Testis (tissue), 5 donors: ENCODE measurements at places on chromosomes 3 and 15. TPM values are rescaled to one million over a fixed set of nuclear protein-coding genes. Genes with fewer than 3 reads are reported as not detected.

Gene PCLAF
- total RNA-seq, result 6.0 TPM

GRCh38 chr3:194265996-194266964 is 84.8 kb downstream of the CPN2 start:
- H3K27ac ChIP-seq, result no peak overlapping the region
- DNase-seq, result no peak
- no peak overlapping the region for H3K4me3 ChIP-seq
- no peaks in the 10 kb centered on the region for H3K36me3 ChIP-seq

DNA sequence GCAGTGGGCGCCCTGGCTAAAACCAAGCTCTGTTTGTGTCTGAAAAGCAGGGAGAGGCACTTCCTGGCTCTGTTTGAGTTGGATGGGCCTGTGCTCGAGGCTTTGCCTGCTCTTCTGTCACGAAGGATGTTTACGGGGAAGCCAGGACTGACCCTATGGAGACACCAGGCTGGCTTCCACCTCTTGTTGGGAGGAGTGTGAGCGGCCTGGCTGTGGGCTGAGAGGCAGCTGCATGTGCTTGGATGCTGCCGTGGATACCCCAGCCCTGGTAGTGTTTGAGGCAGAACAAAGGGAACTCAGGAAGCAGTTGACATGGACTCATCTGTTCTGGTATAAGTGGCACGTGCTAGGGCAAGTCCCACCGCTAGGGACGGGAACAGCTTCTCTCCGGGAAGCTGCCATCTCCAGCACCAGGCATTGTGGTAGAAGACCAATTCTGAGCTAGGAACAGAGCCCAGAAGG is 17.6 kb upstream of the SLC41A3 start:
- no peaks in the 10 kb centered on the region for H3K36me3 ChIP-seq
- H3K4me1 ChIP-seq, result no peaks in the 10 kb centered on the region
- no peaks in the 10 kb centered on the region for H3K27me3 ChIP-seq
- no peak overlapping the region for H3K27ac ChIP-seq

- H3K36me3 ChIP-seq, result no peaks in the 10 kb centered on the region
- peaks cover 45% of the 10 kb centered on the region for H3K4me1 ChIP-seq
- H3K27me3 ChIP-seq, result no peaks in the 10 kb centered on the region
- DNase-seq, result no peak
- peak overlapping the region; percentile 64 for H3K27ac ChIP-seq
Observed at GRCh38 chr15:40253167-40253790, 14.4 kb downstream of the PAK6 start.

GRCh38 chr3:187265461-187265955 is 26.0 kb downstream of the MASP1 start:
- no peak for DNase-seq
- H3K27ac ChIP-seq, result no peak overlapping the region
- H3K27me3 ChIP-seq, result no peaks in the 10 kb centered on the region
- H3K4me1 ChIP-seq, result peaks cover 26% of the 10 kb centered on the region
- no peaks in the 10 kb centered on the region for H3K36me3 ChIP-seq
- no peak overlapping the region for H3K4me3 ChIP-seq

- no peaks in the 10 kb centered on the region for H3K27me3 ChIP-seq
- no peak overlapping the region for H3K4me3 ChIP-seq
- H3K4me1 ChIP-seq, result no peaks in the 10 kb centered on the region
Observed at GRCh38 chr15:33126559-33127290, 67.8 kb downstream of the FMN1 start.

DNA sequence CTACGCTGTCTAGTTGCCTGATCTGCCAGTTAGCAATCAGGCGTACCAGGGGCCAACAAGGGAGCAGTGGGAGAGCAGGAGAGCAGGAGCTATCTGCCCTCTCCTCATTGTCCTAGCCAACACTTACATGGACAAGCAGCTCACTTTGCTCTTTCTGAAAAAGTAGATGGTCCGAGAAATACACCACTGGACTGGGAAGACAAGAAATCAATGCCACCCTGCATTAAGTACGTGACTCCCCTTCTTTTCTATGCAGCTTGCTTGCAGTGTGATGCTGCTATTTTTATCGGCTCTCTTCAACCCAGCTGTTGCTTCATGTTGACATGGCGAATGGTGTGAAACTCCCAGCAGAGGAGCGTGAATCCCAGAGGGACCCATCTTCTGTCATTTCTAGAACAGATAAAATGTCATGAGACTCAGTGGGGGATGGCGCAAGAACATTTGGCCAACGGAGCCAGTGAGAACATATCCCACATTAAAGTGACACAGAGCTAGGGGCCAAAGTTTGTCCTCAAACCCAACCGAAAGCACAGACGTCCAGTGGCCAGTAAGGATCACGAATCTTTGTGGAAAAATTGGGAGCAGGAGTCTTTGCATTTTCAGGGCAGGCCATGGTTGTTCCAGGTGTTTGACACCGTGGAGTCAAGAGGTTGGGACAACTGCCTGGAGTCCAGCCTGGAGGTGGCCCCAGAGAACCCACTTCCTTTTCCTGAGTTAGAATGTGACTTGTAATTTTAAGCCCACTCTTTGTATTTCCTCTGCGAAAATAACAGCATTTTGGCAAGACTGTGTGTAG is 53.7 kb upstream of the MEF2A start:
- no peaks in the 10 kb centered on the region for H3K36me3 ChIP-seq
- DNase-seq, result no peak
- no peak overlapping the region for H3K27ac ChIP-seq
- H3K4me3 ChIP-seq, result no peak overlapping the region
- no peaks in the 10 kb centered on the region for H3K27me3 ChIP-seq

GRCh38 chr15:92069308-92070250 is 216.1 kb downstream of the SLCO3A1 start:
- no peak overlapping the region for H3K4me3 ChIP-seq
- H3K4me1 ChIP-seq, result no peaks in the 10 kb centered on the region
- H3K36me3 ChIP-seq, result no peaks in the 10 kb centered on the region
- no peak for DNase-seq
- H3K27me3 ChIP-seq, result no peaks in the 10 kb centered on the region

DNA sequence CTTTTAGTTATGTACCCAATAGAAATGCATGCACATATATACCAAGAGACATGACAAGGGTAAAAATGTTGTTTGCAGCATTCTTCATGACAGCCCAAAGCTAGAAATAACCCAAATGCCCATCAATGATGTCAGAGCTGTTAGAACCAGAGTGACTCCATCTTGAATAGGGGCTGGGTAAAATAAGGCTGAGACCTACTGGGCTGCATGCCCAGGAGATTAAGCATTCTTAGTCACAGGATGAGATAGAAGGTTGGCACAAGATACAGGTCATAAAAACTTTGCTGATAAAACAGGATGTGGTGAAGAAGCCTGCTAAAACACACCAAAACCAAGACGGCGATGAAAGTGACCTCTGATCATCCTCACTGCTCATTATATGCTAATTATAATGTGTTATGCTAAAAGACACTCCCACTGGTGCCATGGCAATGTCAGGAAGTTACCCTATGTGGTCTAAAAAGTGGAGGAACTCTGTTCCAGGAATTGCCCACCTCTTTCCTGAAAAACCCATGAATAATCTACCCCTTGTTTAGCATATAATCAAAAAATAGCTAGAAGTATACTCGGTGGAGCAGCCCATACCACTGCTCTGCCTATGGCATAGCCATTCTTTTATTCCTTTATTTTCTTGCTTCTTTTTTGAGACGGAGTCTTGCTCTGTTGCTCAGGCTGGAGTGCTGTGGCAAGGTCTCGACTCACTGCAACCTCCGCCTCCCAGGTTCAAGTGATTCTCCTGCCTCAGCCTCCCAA is 32.9 kb downstream of the ZBTB11 start:
- no peaks in the 10 kb centered on the region for H3K27me3 ChIP-seq
- H3K27ac ChIP-seq, result no peak overlapping the region
- no peak for DNase-seq
